ENCODE measurements at places on chromosomes 13 and 19.

- DNase-seq, result no peak
These were observed 85.3 kb upstream of the RAP2A start for GRCh38 chr13:97348569-97349100.

DNA sequence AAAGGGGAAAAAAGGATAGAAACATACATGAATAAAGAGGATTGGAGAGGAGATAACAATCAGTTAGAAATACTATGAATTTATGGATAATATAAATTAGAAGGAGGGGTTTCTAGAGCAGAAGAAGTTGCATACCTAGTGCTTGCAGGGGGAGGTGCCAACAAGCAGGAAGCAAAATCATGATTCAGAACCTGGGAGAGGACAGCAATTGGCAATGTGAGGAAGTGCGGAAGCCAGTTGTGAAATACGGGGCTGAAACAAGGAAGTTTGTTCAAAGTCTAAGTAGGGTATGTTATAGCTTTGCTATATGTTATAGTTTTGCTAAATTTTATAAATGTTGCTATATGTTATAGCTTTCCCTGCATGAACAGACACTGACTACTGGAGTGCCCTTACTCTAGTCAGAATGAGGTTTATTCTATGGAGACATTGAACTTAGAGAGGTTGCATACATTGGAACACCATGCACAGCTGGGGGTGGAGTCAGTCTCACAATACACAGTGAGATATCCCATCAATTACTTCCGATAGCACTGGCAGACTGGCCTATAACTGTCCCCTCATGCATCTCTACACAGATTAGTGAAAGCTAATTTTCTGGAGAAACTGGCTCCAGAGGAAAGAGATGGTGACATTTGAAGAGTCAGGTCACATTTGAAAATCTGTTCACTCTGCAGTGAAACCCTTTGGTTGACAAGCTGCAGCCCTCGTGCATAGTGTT, 92.1 kb downstream of the GPC6 start:
- DNase-seq, result no peak

DNA sequence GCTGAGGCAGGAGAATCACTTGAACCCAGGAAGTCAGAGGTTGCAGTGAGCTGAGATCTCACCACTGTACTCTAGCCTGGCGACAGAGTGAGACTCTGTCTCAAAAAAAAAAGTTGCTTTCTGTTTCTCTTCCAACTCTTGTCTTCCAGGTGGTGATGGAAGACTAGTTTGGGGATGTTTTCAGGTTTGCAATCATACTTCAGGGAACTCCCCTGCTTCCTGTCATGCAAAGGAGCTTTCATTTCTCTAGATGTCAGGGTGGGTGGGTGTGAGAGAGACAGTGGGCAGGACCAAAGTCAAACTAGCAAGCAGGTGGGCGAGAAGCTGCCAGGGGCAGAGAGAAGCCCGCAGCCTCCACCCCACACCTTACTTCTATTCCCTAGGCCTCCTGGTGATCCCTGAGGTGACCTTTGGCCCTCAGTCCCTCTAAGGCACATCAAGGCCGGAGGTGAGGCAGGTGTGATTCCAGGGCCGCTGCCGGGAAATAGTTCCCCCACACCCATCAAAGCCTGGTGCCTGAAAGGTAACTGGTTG, 25.7 kb downstream of the CCNE1 start:
- DNase-seq, result no peak

- DNase-seq, result no peak
These were observed 12.0 kb downstream of the PIAS4 start for GRCh38 chr19:4019578-4019977.

GRCh38 chr13:35930665-35931631, 200.2 kb downstream of the DCLK1 start:
- DNase-seq, result no peak

- DNase-seq, result peak; percentile 57
These were observed 113.2 kb upstream of the SOX21 start for GRCh38 chr13:94825507-94825906.

- DNase-seq, result no peak
These were observed 169.5 kb upstream of the UFM1 start for GRCh38 chr13:38180126-38180525.
